ENCODE measurements at places on chromosomes 4 and X.

DNA sequence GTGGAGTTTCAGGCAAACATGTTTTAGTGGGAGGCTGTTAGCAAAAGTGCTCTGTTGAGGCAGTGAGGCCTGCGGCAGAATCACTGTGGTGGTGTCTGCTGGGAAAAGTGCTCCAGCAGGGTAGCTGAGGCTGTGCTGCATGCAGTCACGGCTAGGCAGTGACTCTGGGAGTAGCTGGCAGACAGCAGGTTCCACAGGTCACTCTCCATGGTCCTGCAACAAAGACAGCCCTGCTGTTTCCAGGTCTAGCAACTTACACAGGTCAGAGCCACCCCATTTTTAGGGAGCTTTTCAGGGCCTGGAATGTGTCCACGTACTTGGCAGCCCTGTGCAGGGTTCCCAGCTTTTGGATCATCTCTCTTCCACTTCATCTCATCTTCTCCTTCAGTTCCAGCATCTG lies 184.3 kb downstream of the NAA11 start:
- DNase-seq: no peak

DNA sequence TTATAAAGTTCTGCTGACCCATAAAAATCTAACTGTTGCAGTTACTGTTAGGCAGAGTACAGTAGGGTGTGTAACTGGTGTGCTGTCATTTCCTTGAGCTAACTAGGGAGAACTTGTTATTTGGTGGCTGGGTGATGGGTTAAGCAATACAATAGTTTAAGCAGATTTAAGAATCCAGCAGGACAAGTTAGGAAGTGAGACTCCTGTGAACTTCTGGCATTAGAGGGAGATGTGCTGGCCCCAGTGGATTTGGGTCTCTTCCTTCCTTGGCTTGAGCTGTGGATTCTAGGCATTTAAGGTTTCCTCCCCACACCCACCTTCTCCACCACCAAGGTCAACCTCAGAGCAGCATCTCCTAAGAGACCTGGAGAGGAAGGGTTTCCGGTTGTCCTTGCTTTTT lies 70.5 kb downstream of the CLCN5 start:
- DNase-seq: no peak

DNA sequence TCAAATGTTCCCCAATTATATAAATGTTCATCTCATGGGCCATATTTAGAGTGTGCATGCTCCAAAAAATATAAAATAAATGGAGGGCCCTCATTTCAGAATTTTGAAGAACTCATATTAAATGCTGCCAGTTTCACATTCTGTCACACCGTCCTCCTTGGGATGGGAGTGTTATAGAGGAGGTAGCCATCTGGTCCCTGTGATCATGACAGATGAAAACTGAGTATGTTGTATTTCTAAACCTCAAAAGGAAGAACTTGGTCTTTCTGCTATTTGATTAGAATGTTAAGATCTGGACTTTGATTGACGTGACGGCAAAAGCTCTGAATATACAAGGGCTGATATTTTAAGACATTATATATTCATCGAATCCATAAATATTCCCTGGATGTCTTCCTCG lies 308.0 kb downstream of the RAPGEF2 start:
- no peak for DNase-seq

GRCh38 chr4:102988429-102989020 lies 31.0 kb downstream of the SLC9B1 start:
- no peak for DNase-seq

- DNase-seq: no peak
Observed at GRCh38 chrX:43064096-43064495, 286.1 kb upstream of the PPP1R2C start.
